ENCODE measurements at places on chromosomes 2 and 18.

GRCh38 chr2:30455114-30455738 lies 8.2 kb downstream of the LCLAT1 start:
- DNase-seq, result no peak

GRCh38 chr2:167187978-167188967 lies 300.0 kb downstream of the XIRP2 start:
- DNase-seq, result no peak

DNA sequence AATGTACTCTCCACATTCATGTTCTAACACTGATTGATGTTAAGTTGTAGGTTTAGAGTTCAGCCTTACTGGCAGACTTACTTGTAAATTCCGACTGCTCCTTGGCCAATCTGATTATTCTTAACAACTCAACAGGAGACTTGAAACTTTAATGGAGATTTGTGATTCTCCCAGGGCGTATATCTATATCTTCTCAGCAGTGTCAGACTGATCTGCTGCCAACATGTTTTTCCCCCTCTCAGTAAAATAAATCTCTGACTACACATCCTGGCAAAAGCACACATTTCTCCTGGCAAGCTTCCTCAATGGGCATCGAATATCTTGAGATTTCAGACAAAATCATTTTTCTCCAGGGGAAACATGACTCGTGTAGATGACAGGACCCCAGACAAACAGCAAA lies 1041.2 kb downstream of the DPP10 start:
- no peak for DNase-seq

DNA sequence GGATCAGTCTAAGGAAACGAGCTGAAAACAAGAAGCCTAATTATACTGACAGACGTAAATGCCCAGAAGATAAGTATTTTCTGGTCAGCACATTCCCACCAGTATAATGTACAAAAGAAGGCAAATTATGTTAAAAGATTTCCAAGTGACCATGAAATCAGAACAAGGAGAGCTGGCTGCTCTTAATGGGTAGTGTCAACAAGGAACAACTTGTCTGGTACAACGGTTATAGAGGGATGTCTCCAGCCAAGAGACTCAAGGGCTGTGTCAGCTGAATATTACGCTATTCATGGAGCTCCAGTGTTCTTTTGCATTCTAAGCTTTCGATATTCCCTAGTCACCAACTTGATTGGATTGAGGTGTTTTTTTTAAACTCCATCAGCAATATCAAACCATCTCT lies 8.6 kb upstream of the L3MBTL4 start:
- DNase-seq, result no peak

GRCh38 chr18:45783097-45784075 lies 42.1 kb upstream of the SIGLEC15 start:
- DNase-seq, result no peak

DNA sequence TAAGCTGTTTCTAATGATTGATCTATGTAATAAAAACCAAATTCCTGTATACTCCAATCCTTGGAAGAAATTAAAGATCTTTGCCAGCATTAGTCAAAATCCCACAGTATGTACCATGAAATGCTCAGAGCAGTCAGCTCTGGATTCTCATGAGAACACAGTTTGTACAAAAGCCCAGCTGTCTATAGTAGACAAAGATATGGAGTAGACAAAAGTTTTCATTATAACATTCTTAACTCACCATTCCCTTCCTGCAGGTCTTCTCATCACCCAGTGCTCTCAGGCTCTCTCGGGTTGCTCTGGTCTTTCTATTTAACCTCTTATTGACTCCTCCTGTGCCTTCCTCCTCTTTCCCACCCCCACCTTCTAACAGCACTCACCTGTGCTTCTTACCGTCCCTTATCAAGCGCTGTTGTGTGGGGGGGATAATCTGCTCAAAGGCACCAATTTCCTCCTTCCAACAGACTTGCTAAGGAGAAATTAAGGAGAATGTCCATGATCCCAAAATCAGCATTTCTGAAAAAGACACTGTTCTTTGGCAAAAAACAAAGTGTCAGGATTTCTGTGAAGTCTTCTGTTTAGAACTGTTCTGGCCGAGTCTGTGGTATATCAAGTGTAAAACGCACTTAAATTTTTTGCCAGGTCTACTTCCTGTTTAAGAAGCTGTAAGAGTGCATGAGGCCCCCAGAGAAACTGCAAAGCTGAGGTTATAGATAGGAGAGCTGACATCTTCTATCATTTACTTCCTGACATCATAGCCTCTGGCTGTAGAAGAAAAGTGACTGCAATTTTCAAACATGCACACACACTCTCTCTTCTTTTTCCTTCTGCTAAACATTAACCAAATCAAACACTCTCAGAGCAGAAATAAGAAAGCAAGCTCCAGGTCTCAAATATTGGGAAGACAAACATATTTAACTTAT lies 144.1 kb downstream of the EVA1A start:
- DNase-seq, result no peak

- no peak for DNase-seq
Observed at GRCh38 chr18:9627642-9628041, 13.3 kb upstream of the PPP4R1 start.

DNA sequence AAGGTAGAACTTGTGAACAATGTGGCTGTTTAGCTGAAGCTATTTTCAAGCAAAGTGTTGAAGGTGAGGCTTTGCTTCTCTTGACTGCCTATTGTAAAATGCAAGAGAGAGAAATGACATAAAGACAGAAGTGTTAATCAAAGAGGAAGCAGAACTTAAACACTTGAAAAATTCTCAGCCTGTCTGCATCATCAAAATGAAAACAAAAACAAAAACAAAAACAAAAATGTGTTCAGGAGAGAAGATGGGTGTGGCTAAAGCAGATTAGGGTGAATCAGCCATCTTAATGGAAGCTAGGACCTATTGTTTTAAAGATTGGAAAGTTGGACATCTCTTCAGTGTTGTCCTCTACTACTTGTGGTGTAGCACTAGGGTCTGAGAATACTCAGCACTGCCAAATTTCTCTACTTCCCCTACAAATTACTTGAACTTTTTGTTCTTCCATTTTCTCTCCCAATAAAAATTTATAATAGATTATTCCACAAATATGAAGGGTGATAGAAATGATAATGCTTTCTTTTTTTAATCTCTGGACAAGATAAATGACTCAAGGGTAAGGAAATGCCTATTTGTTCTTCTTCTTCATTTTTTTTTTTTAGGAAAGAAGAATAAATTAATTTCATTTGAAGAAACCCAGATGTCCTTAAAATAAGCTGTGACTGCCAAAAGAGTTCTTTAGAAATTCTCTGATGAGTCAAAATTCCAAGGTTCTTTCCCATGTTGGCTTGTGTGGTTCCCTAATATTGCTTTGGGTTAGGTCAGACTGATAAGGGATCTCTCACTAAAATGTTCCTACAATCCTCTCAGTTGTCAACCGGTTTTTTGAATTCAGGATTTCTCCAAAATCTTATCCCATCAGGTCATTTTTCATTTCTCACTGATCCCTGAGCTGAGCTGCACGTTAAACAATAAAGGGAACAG lies 571.2 kb upstream of the ZEB2 start:
- no peak for DNase-seq

DNA sequence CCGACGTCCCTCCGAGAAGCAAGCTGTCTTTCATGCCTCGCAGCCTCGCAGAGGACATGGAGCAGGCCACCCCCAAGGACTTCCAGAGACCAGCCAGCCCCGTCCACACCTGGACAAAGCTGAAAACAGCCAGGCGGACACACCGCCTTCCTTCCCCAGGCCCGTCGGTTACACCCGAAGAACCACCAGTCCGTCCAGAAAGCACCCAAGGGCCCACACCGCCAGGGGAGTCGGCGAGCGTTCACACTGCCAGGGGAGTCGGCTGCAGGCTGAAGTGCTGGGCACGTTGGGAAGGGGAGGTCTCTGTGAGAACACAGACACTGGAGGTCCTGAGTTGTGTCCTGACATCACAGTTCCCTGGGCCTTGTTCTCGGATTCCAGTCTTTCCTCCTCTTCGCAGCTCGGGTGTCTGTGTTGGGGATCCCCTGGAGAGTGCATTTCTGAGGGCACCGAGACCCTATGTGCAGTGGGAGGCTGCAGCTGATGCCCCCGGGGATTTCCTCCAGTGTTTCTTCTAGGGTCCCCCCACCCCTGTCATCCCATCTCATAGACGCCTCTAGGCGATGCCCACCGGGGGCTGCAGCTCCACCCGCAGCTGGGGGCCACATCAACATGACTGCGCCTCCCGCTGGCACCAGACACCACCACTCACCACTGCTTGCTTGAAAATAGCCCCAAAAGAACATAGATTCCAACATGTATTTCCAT lies 344.4 kb upstream of the SALL3 start:
- DNase-seq, result no peak

- DNase-seq, result no peak
Observed at GRCh38 chr18:63878925-63879324, 8.6 kb upstream of the SERPINB2 start.

DNA sequence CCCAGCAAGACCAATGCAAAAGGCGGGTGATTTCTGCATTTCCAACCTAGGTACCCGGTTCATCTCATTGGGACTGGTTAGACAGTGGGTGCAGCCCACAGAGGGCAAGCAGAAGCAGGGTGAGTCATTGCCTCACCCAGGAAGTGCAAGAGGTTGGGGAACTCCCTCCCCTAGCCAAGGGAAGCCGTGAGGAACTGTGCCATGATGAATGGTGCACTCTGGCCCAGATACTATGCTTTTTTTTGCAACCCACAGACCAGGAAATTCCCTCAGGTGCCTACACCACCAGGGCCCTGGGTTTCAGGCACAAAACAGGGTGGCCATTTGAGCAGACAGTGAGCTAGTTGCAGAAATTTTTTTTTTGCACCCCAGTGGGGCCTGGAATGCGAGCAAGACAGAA lies 662.6 kb upstream of the ACVR2A start:
- DNase-seq, result no peak

DNA sequence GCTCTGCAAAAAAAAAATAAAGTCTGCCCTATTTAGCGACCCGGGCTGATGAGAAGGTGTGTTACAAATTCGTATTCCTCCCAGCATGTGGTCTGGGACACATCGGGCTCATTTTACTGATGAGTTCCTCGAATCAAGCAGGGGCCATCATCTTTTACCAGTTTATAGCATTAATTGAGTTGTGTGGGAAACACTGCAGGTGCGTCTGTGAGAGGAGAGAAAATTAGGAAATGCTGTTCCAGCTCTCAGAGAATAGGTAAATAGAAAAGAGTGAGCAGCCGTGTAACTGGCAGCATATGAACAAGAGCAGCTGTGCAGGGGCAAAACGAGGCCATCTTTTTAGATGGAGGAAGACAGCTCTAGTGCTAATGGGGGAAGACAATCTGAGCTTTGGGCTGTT lies 216.7 kb downstream of the SETBP1 start:
- no peak for DNase-seq

DNA sequence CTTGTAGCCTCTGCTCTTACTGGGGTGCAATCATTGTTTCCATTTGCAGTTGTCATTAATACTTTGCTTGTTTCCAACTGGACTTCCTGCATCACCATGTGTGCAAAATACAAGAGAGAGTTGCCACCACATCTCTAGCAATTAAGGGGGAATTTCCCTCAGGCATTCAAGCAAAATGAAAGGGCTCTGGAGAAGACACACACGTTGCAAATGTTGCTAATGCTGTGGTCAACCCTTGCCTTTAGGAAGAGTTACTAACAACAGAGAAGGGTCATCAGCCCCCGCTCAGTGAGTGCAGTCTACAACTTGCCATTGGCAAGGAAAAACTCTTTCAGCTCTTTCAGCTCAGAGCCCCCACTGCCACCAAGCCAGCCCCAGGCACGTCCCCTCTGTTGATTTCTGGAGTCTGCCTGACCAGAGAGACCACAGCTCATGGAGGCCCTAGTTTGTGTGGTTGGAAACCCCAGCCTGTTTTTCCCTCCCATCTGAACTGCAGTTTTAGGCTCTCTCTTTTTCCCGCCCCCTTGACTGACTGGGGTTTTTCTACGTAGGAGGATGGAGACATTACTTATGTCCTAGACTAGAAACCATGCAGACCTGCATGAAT lies 25.9 kb upstream of the GPR45 start:
- no peak for DNase-seq

GRCh38 chr2:2188941-2189340 lies 142.1 kb downstream of the MYT1L start:
- no peak for DNase-seq

GRCh38 chr2:122032264-122032645 lies 276.8 kb downstream of the TSN start:
- no peak for DNase-seq

DNA sequence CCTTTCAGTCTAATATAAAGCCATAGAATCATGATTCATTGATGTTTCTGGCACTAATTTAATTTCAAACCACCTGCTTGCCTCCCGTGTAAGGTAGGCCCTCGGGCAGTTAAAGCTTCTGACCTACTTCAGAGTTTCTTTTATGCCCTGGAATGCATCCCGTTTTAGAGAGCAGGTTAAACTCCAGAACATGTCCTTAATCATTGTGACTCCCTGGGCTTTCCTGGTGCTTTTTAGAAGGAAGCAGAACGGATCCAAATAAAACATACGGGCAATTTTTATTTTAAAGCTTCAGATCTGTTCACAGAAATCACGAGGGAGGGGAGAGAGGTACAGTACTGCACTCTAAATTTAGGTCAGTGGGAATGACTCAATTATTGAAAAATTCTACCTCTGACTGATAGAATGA lies 134.8 kb downstream of the GCA start:
- no peak for DNase-seq

GRCh38 chr18:25453556-25454269 lies 101.7 kb upstream of the ZNF521 start:
- DNase-seq, result no peak

DNA sequence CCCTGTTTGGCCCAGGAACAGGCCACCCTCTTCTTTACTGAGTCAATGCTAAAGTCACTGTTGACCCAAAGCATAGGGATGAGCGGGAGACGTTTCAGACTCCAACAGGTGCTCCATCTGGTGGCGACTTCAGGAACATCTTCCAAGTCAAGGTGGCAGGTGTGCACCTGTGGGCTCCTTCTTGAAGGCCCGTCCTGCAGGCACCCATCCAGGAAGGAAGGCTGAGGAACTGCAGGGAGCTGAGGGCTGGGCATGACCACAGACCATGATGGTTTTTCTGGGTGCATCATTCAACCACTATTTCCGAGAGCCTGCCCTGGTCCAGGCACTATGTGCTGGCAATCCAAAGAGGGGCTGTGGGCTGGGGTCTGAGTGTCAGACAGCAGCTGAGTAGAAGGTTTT lies 142.8 kb downstream of the NDUFA10 start:
- peak; percentile 9 for DNase-seq

- DNase-seq, result no peak
Observed at GRCh38 chr18:47983946-47984345, 53.5 kb upstream of the SMAD2 start.

DNA sequence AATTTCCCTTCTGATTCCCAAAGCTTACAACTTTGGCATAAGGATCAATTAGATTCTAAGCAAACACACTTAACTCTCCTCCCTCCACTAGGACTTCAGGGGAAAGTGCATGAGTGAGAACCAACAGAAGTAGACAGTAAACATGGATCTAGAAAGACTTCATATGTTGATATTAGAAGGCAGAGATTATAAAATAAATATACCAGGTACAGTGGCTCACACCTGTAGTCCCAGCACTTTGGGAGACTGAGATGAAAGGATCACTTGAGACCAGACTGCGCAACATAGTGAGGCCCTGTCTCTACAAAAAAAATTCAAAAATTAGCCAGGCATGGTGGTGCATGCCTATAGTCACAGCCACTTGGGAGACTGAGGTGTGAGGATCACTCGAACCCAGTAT lies 15.9 kb downstream of the NBEAL1 start:
- DNase-seq, result no peak

GRCh38 chr2:119749477-119750012 lies 10.2 kb upstream of the PTPN4 start:
- DNase-seq, result no peak
